Smooth muscle cell of trachea (primary cell): ENCODE measurements at places on chromosomes 6 and 20. TPM values are rescaled to one million over a fixed set of nuclear protein-coding genes. Genes with fewer than 3 reads are reported as not detected.

The SAMD10 gene
- total RNA-seq = 0.58 and 0.99 TPM in 2 replicates

The CENPW gene
- 2.3 and 28.2 TPM in 2 replicates for total RNA-seq

The MEP1A gene
- total RNA-seq = not detected in 2 replicates

The TDRD6 gene
- 0.15 and 0.17 TPM in 2 replicates for total RNA-seq

The OR2H2 gene
- not detected in 2 replicates for total RNA-seq
